ENCODE measurements at places on chromosomes 6 and 20.

DNA sequence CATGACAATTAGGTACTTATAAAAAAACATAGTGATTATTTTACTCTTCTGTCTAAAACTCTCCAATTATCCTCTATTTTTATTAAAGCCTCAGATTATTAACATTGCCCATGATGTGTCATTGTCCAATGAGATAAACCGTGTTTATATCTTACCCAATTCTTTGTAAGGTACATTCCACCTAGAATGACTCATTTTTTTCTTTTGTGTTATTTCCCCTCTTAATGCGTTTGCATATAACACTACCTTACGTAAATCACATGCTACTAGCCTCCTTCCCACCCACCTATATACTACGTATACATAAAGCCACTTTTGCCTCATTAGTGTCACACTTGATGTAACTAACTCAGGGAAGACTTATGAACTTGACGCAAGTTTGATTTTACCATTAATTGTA lies 336.3 kb upstream of the PTCHD4 start:
- DNase-seq: no peak

DNA sequence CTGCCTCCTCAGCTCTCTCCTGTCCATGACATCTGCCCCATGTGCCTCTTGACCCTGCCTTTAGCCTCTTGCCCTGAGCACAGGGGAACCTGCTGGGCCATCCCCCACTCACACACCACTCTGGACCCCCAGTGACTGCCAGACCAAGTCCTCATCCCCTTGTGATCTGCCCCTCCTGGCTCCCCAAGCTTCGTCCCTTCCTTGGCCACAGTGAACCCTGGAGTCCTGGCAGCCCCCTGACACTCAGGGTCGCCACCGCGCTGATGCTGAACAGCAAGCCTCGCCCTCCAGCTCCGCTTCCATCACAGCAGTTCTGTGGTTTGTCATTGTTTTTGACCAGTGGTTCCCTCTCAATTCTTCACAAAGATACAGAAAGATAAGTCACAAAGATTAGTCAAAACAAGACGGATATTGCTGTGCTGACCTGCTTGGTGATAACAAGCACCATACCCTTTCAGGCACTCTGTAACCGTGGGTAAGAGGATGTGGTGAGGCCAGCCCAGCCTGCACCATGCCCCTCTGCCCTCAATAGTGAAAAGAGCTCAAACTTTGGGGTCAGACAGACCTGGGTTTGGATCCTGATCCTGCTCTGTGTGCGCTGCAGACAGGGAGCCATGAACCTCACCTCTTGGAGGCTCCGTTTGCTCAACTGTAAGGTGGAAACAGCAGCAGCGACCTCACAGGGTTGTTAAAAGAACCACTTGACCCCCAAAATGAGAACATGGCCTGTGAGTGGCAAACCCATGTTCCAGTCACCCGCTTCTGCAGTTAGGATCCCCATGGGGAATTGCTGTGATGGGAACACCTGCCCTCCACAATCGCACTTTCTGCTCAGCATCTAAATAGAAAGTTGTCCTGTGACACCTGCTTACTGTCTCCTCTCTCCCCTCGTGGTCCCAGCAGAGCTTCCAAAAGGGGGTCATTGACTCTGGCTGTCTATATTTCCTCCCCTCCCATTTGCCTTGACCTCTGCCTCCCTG lies 114.5 kb downstream of the TOX2 start:
- peak; percentile 29 for DNase-seq

GRCh38 chr20:37260923-37261322 lies 691 bp downstream of the GHRH start:
- DNase-seq: no peak

DNA sequence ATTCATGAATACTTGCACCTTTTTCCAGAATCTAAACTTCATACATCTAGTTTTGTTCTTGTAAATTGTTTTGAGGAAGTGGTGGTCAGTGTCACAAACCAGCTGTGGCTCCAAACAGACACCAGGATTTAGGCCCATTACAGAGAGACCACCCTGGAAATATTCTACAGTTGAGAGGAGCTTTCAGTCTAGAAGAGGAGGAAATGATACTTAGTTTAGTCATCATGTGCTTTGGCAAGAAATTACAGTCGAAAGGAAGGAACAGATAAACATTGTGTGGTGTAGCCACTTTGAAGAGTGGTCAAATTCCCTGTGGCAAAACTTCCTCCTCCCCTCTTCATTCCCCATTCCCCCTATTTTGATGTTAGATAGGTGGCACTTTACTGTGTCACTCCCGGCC lies 15.7 kb downstream of the DCBLD1 start:
- no peak for DNase-seq

DNA sequence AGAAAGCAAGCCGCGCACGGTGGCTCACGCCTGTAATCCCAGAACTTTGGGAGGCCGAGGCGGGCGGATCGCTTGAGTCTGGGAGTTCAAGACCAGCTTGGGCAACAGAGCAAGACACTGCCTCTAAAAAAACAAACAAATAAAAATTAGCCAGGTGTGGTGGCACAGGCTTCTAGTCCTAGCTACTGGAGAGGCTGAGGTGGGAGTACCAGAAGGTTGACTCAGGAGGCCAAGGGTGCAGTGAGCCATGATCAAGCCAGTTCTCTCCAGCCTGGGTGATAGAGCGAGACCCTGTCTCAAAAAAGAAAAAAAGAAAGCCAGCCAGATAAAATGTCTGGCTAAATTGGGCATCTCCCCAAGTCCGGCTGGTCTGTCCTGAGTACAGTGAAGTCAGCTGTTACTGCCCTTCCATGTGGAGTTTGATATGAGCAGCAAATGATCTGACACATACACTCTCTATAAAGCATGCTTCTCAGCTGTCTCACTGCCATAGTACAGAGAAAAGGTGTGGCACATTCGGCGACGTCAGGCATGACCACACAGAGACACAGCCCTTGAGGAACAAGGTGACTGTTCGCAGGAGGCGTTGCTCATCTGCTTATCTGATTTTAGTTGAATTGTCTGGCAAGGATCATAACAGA lies 13.0 kb downstream of the CD83 start:
- no peak for DNase-seq

DNA sequence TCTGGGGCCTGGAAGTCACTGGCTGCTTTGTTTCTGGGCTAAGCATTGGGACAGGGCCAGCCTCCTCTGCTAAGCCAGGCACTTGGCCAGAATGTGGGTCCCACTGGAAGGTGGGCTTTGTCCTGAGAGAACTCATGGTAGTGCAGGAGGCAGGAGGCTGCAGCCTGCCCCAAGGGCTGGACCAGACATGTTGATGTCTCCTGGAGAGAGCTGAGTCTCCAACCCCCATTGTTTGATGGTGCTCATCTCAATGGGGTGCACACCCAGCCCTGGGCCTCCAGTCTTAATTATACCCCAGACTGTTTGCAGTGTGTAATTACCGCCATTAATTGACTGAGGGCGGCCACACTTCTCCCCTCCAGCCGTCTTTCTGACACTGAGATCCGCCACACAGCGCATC lies 220.5 kb upstream of the PMEPA1 start:
- DNase-seq: no peak

GRCh38 chr6:156773935-156774852 lies 3.0 kb upstream of the ARID1B start:
- no peak for DNase-seq

GRCh38 chr20:23159947-23160318 lies 73.8 kb upstream of the CD93 start:
- DNase-seq: no peak

DNA sequence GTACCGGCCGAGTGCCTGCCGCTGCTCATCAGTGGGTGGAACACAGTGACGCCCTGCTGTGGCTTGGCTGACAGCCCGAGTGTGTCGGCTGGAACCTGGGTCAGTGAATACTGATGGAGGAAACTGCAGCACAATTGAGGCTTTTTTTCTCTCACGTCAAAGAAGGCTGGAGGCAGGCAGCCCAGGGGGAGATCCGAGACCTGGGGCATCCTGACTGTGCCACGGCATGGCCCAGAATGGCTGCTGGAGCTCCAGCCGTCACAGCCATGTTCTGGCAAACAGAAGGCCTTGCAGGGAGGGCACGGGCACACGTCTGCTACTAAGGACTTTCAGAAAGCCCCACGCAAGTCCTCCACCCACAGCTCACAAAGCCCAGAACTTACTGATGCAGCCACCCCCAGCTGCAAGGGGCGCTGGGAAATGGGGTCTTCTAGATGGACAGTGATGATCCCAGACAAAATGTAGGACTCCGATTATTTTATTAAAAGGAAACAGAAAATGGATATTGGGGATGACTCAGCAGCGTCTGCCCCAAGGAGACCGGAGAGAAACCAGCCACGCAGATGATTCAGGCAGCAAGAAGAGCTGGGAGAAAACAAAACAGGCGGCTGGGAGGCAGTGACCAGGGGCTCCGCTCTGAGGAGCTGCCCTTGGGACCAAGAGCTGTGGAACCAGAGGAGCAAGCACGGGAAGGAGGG lies 140.0 kb downstream of the TAF4 start:
- no peak for DNase-seq

DNA sequence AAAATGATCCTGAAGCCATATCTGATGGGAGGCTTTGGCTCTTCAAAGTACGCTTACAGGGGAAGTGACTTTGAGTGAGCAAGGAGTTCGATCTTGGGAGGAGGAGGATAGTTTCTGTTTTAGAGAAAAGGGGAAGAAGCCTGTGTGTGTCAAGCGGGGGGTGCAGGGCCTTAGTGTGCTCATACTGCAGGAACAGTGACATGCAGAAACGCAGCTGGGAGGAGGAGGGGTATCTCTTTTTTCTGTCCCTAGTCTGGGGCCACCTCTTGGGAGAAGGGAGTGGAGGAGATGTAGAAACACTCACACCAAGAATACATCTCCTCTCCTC lies 19.8 kb downstream of the SIRPD start:
- DNase-seq: peak; percentile 54

DNA sequence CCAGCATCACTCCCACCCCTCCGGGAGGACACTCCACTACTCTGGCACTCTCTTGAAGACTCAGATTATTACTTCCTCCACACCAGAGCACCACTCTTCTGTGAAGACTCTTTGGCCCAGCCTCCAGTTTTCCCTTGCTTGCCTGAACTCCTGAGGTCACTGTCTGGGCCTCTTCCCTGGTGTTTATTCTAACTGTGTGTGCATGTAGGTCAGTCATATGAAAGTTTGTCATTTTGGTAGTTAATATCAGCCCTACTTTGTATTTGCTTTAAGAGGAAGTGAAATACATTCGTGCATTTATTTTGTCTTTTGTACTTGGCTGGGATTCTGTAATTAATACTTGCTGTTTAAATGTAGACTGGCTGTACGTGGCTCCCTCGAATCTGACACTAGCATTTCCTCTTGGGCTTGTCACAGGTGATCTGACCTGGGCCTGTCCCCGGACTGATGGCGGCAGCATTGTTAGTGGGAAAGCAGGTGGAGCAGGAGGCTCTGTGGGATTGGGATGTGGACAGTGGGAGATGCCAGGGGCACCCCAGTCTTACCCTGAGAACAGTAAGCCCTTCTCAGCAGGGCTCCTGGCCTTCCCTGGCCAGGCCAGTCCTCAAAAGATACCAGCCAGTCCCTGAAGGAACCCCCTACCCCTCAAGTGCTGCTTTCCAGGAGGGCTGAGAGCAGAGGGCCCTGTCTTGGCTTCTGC lies 350.5 kb downstream of the CDC5L start:
- DNase-seq: peak; percentile 30

DNA sequence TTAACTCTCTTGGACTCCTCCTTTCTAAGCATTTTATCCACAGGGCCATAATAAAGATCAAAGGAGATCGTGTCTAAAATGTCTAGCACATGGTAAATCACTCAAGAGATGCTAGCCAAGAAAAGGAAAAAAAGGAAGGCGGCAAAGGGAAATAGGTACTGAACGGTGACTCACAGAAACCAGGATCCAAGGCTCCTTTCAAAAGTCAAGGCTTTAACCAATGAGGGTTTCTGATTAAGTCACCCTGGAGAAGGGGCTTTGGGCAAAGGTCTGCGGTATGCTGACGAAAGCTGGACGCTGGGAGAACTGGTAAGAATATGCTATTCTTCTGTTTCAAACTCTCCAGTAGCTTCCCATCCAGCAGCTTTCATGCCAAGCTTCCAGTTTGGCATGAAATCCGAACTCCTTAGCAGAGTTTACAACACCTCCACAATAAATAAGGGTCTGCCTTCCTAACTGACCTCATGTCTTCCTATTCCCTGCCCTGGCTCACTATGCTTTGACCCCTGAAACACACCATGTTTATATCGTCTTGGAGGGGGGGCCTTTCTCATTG lies 1.0 kb downstream of the TOMM34 start:
- no peak for DNase-seq

GRCh38 chr6:148818939-148819575 lies 72.2 kb downstream of the UST start:
- DNase-seq: no peak

GRCh38 chr6:157831424-157832249 lies 8.6 kb downstream of the SNX9 start:
- DNase-seq: no peak

DNA sequence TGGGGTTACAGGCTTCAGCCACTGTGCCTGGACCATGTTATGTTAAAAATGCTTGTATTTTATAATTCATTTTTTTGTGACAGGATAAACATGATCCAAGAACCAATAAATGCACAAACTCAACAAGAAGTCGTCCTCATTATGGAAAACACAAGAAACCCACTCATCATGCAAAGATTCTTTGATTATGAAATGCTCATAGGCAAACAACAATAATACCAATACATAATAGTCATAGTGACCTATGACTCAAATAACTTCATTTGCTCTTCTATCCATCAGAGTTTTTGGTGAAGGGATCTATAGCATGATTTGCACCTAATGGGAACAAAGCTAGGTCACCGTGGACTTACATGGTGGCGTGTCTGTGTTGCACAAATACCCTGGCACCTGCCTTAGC lies 217.1 kb upstream of the THEMIS start:
- DNase-seq: no peak

DNA sequence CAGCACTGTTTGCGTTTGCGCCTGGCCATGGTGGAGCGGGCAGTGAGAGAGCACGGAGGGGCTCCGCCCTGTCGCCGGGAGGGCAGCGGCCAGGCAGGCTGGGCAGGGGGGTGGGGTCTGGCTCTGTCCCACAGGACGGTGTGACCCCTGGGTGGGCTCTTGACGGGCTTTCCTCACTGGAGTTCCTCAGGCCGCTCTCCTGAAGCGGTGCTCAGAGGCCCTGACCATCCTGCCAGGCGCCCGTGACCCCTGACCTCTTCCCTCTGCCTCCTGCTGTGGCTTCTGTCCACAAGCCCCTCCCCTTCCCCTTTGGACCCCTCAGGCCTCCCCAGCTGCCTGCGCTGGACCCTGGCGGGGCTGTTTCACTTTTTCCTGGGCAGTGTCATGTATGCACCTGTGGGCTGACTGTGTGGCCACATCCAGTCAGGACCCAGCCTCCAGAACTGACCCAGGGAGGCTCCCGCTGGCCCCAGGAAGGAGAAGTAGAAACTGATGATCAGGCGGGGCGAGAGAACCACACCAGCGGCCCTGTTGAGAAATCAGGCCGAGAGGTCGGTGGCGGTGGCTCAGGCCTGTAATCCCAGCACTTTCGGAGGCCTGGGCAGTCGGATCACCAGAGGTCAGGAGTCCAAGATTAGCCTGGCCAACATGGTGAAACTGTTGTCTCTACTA lies 1.2 kb downstream of the OGFR start:
- no peak for DNase-seq

Data from GM10248 (cell line).